ENCODE measurements at places on chromosomes 1 and 21. TPM values are rescaled to one million over a fixed set of nuclear protein-coding genes. Genes with fewer than 3 reads are reported as not detected.

Gene LPAR3
- not detected for total RNA-seq

Gene SPRR2B
- not detected for total RNA-seq

Gene SLAMF6
- not detected for total RNA-seq

Gene ADAM30
- total RNA-seq = not detected

Gene ASPM
- 76.5 TPM for total RNA-seq

Gene HSPA6
- not detected for total RNA-seq

Gene LAMB3
- total RNA-seq = 5.3 TPM
